Sigmoid colon (tissue), 7 donors: ENCODE measurements at places on chromosomes 6 and 20. TPM values are rescaled to one million over a fixed set of nuclear protein-coding genes. Genes with fewer than 3 reads are reported as not detected.

SLA2 gene
- 3.4 TPM for polyA plus RNA-seq

GNRH2 gene
- polyA plus RNA-seq, result 8.4 TPM

GID8 gene
- polyA plus RNA-seq, result 18.3 TPM

OR2H1 gene
- polyA plus RNA-seq, result not detected

CNBD2 gene
- 6.2 TPM for polyA plus RNA-seq

CEBPB gene
- 17.4 TPM for polyA plus RNA-seq
